Vein endothelial cell (primary cell): ENCODE measurements at places on chromosomes 12 and 14. TPM values are rescaled to one million over a fixed set of nuclear protein-coding genes. Genes with fewer than 3 reads are reported as not detected.

Gene PRPH
- not detected in 2 replicates for total RNA-seq

Gene KRT82
- not detected in 2 replicates for total RNA-seq

Gene OR4E2
- not detected in 2 replicates for total RNA-seq

Gene PHETA1
- 14.8 and 18.3 TPM in 2 replicates for total RNA-seq

Gene DDX54
- 56.8 and 65.6 TPM in 2 replicates for total RNA-seq

Gene RIMBP2
- total RNA-seq: not detected in 2 replicates

Gene PZP
- total RNA-seq: 0.98 and 1.1 TPM in 2 replicates
